ENCODE measurements at places on chromosomes 16 and 17.

DNA sequence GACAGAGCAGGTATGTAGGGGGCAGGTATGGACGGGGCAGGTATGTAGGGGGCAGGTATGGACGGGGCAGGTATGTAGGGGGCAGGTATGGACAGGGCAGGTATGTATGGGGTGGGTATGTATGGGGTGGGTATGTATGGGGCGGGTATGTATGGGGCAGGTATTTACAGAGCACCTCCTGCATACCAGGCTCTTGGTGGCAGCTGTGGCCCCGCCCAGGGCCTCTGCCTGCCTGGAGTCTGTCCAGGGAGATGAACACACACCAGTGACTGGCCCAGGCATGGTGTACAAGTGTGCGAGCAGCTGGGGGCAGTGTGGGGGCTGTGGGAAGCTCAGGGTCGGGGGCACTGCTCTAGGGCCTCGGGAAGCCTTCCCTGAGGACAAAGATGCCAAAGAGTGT, 4.4 kb downstream of the RPL3L start:
- DNase-seq: no peak

DNA sequence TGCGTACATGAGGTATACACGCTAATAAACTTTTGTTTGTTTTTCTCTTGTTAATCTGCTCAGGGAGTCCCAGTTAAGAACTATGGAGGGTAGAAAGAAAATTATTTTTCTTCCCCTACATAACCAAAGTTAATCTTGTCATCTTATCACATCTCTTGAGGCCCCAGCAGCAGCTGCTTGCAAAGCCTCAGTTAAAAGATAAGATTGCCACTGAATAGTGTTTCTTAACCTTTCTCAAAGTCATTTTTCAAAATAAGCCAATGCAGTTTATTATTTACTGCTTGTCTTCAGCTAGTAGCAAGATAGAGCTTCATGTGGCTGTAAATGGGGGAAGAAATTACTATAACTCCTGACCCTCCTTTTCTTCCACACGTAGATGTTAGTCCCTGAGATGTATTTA, 21.5 kb upstream of the APOH start:
- DNase-seq: no peak

DNA sequence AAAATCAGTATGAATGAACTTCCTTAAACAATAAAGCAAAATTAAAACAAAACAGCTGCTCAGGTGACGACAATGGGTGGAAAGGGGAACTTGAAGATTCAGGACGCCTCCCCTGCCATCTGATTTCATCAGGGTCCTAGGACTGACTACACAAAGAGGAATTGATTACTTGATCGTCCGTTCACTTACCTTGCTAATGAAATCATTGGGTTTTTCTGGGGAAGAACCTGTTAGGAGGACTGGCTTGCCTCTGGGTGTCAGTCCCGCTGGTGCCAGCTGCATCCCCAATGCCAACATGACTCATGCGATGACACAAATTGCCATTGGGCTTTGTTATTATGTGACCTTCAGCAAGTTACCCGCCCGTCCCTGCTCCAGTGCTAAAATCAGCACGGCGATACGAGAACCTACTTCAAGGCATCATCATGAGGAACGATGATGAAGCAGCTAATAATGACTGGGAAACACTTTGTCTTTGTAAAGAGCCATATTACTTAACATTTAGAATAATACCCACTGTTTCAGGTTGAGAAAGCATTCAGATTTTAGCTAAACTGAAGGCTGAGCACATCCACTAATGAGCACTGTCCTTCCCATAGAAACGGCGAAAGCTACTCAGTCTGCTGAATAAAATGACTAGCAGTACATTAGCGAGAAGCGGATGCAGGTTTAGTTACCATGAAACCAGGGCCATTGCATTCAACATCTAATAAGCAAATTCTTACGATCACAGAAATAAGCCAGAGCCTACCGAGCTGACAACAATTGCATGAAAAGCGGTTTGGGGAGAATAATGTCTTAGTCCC, 139.4 kb downstream of the ZFHX3 start:
- DNase-seq: no peak

DNA sequence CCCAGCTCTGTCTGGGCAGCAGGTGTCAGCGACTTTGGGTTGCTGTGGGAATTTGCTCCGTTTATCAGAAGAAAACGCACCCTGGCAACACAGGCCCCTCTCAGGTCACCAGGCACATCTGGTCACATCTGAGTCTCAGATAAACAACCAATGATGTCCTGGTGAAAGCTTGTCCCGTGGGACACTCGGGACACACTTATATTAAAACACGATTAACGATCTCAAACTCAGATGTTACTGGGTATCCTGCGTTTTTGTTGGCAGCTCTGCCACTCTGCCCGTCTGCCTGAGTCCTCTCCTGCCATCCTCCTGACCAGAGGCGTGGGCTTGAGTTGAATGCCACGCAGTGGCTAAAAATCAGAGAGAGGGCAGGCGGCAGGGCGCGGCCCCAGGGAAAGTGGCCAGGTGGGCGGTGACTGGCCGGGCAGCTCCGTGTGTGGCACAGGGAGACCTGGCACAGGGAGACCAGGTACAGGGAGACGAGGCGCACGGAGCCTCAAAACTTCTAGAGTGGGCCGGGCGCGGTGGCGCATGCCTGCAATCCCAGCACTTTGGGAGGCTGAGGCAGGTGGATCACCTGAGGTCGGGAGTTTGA, 2.1 kb downstream of the SECTM1 start:
- no peak for DNase-seq

- no peak for DNase-seq
Measured at GRCh38 chr17:6669479-6670212, 18.1 kb downstream of the C17orf100 start.

- DNase-seq: peak; percentile 40
Measured at GRCh38 chr16:58127033-58127556, 2.1 kb downstream of the CFAP20 start.

DNA sequence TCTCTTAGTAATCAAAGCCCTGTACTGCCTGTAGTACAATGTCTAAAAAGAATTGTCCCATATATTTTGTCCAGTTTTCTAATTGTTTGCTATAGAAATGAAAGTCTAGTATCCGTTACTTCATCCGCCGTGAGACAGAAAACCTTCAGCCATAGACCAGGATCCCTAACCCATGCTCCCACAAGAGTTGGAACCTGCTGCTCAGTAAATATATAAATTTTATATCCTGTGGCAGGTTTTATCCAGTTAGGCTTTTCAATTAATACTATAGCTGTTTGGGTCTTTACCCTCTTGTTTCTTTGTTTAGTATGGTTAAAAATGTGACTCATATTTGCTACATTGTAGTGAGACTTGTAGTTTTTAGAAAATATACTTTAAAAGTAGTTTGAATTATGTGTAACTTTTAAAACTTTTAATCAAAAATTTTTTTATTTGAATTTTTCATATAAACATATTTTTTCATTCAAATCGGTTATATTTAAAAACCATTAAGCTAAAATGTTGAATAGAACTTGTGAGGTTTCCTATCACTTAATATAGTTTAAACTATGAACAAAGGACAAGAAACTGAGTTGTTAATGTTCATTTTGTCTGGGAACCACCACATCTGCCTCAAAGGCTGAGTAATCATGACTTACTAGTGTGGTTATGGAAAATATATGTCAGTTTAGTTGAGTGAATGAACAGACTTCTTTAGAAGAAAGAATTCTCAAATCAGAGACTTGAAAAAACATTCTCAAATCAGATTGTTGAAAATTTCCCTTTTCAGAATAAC, 54.8 kb downstream of the VMP1 start:
- peak; percentile 24 for DNase-seq

DNA sequence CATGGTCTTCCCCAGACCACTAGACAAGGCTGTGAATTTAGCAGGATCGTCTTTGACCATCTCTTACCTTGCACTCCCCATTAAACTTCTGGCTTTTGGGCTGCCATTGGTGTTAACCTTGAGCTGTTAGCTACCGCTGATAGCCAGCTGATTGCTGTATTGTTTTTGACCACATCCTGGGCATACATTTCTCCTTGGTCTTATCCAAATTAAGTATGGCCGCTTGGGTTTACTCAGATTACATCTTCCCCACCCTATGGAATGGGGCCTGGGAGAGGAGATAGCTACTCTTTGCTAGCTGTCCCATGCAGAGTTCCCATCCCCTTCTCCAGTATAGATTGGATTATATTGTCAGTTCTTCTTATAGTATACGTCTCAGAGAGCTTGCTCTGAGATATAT, 270.4 kb upstream of the ELAC2 start:
- DNase-seq: no peak

GRCh38 chr17:58488428-58488890, 251 bp upstream of the HSF5 start:
- DNase-seq: no peak

- peak; percentile 38 for DNase-seq
Measured at GRCh38 chr17:16989230-16989952, 17.5 kb upstream of the TNFRSF13B start.

GRCh38 chr16:86471896-86472295, 38.4 kb upstream of the FOXF1 start:
- DNase-seq: no peak

GRCh38 chr16:70579248-70579647, 55.6 kb downstream of the SF3B3 start:
- no peak for DNase-seq

GRCh38 chr16:14324581-14324980, 253.5 kb downstream of the MRTFB start:
- DNase-seq: no peak

- DNase-seq: no peak
Measured at GRCh38 chr17:79936641-79937381, 97.6 kb upstream of the CBX4 start.

DNA sequence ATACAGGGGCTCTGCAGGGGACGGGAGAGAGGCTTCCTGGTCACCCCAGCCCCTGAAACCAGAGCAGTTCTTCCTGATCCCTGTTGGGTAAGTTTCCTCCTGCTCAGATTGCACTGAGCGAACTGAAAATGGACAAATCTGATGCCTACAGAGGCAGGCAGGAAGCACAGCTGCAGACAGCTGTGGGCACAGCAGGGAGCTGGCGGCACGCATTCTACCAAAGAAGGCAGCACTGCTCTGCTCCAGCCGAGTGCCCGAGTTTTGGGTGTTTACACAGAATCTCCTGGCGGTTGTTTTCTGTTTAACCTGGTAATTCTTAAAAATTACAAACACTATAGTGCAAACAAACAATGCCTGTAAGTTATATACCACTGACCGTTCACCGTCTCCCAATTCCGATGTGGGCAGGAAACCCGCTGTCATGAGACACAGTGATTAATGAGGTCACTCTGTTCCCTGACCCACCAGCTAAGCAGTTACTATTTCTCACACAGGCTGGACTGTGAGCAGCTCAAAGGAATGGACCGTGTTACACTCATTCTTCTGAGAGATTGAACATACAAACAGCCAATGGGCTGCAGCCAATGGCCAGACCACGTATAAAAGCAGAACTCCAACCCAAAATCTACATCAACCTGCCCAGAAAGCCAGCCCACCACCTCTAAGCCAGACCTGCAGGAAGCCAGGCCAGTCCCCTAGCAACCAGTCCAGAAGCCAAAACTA, 25.5 kb downstream of the NSMCE1 start:
- DNase-seq: peak; percentile 23

DNA sequence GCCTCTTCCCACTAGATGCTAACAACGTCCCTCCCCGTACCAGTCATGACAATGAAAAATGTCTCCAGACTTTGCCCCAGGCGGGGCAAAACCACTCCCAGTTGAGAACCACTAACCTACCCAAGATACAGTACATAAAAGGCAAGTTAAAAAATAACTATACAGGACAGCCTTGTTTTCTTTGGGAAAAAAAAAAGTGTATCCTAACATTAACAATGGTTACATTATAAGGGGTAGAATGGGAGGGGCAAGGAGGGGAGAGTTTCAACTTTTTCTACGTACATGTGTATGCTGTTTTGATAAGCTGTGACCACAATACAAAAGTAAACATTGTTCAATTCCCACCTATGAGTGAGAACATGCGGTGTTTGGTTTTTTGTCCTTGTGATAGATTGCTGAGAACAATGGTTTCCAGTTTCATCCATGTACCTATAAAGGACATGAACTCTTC, 94.9 kb downstream of the TOX3 start:
- no peak for DNase-seq

- no peak for DNase-seq
Measured at GRCh38 chr16:56145369-56145768, 45.9 kb upstream of the GNAO1 start.

DNA sequence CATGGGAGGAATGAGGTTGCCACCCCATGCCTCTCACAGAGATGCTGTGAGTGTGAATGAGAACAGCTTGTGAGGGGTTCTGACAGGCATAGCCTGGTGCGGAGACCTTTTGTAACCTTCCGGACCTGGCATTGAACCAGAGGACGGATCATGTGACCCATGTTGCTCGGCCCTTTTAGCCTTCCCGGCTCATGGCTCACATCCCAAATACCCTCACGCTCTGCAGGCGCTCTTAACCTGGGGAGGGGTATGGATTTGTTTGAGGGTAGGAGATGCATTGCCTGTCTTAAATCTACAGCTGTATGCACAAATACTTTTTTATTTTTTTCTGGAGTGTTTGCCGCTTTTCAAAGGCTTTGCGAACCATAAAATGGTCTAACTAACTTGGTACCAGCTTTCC, 102.4 kb upstream of the CRHR1 start:
- DNase-seq: no peak

- no peak for DNase-seq
Measured at GRCh38 chr16:66873685-66874055, 6.6 kb upstream of the PDP2 start.

DNA sequence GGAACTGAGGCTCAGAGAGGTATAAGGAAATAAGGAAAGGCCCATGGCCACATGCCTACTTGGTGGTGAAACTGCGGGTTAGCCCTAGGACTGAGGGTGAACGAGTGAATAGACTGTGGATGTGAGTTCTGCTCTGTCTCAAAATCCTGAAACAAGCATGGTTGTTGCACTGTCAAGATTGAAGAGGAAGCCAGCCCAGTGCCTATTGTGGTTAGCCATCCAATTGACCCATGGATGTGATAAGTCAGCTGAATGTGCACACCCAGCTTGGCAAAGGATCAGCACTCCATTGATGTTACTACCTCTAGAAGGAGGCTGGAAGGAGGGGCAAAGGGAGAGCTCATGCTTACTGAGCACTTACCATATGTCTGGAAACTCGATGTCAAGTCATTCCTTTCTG, 4.5 kb downstream of the TMEM114 start:
- no peak for DNase-seq

DNA sequence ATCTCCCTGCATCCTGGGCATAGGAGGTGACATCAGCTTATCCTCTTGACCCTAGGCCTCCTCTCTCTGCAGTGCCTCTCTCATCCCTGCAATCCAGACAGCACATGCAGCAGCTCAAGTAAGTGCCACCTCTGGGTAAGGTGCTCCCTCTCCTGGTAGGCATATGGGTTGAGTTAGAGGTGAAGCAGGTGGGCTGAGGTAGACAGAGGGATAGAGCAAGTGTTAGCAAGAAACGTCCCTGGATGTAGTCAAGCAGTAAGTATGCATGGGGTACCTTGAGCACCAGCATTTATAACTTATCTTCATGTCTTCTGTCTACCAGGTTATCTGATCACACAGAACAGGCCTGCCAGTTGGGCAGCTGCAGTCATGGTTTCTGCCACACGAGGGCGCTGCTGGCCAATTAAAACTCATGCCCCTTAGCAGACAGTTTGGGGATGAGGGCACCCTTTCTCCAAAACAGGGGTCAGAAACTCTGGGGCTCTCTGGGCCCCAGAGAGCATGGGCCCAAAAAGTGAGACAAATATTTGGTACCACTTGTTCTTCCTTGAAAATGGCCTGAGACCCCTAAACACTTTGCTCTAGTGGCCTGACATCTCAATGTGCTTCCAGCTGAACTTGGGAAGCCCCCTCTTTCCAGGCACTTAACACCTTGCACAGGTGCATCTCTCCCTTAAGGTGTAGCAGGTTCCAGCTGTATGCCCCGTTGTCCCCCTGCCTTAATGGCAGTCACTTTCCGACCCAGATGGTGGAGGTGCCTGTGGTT, 59.8 kb downstream of the NEUROD2 start:
- DNase-seq: peak; percentile 83

GRCh38 chr17:43220511-43221125, 7.8 kb downstream of the CCDC200 start:
- DNase-seq: no peak

All from activated CD4-positive, alpha-beta memory T cell treated with anti-CD3 and anti-CD28 coated beads for 36 hours (primary cell).